ENCODE measurements at places on chromosomes 16 and 17.
A peak's percentile ranks its signal among the peaks of the same experiment; 100 is the strongest.

GRCh38 chr16:51107742-51108141 is 43.3 kb downstream of the SALL1 start:
- no peak for DNase-seq

- DNase-seq = no peak
These were observed 349.4 kb downstream of the SOX9 start for GRCh38 chr17:72470121-72470705.

GRCh38 chr16:56477096-56477878 is 25.9 kb downstream of the OGFOD1 start:
- peak; percentile 22 for DNase-seq

- no peak for DNase-seq
These were observed 99.3 kb downstream of the RAB11FIP4 start for GRCh38 chr17:31490671-31491375.

- no peak for DNase-seq
These were observed 47.2 kb downstream of the PDPK1 start for GRCh38 chr16:2584729-2585650.

DNA sequence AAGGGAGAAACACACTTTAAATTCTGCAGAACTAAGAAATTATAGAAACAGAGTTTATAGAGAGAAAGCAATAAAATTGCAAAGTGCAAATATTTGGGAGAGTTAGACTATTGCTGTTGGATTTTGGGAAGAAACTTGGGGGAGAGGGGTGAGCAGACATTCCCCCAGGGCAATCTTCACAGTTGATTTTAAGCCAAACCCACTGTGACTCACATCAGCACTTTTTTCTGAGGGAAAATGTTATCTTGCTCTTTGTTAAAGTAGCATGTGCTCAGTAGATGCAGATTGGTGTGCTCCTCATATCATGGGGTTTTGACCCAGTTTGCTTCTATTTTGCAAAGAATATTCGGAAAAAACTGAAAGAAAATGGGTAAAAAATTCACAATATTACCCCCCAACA is 367.6 kb downstream of the CDH11 start:
- DNase-seq = no peak

DNA sequence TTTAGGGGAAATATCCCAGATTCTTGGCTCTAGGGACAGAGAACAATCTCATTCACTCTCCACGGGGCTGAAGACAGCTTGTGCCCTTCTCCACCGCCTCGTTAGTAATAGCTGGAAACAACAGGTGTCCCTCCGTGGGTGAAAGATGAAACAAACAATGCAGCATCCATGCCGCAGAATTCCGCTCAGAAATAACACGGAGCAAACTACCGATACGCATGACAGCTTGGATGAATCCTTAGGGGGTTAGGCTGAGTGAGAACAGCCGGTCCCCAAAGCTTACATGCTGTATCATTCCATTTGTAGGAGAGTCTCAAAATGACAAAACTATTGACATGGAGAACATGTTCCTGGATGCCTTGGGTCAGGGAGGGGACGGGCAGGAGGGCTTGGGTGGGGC is 29.4 kb upstream of the CACNG1 start:
- no peak for DNase-seq

- no peak for DNase-seq
These were observed 406.3 kb downstream of the NPIPA8 start for GRCh38 chr16:17930280-17930679.

DNA sequence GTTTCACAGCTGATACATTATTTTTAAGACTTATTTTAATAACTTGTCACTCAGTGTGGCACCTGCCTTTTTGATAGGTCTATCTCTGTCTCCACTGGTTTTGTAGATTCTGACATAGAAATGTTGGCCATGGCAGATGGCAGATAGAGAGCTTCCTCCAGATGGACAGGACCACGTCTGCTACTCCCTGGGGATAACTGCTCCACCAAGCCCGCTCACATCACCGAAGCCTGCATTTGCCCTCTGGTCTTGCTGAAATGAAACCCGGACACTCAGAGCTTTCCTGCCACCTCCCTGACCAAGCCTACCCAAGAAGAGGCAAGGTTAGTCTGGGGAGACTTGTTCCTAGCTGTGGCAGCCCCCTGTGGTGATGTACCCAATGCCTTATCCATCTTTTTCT is 16.4 kb upstream of the HAP1 start:
- no peak for DNase-seq

DNA sequence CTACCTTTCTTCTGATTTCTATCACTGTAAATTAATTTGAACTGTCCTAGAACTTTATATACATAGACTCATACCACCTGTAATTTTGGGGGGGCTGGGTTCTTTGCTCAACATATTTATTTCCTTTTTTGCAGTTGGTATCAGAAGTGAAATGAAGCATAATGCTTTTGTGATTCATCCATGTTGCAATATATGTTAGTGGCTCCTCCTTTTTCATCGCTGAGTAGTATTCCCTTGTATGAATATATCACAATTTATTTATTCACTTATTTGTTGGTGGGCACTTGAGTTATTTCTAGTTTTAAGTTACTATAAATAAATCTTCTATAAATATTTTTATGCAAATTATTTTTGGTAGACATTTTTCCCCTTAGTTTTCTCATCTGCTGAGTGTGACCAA is 336.4 kb downstream of the HS3ST3B1 start:
- no peak for DNase-seq

- DNase-seq = peak; percentile 71
These were observed 58.5 kb upstream of the CREBBP start for GRCh38 chr16:3938843-3939624.

DNA sequence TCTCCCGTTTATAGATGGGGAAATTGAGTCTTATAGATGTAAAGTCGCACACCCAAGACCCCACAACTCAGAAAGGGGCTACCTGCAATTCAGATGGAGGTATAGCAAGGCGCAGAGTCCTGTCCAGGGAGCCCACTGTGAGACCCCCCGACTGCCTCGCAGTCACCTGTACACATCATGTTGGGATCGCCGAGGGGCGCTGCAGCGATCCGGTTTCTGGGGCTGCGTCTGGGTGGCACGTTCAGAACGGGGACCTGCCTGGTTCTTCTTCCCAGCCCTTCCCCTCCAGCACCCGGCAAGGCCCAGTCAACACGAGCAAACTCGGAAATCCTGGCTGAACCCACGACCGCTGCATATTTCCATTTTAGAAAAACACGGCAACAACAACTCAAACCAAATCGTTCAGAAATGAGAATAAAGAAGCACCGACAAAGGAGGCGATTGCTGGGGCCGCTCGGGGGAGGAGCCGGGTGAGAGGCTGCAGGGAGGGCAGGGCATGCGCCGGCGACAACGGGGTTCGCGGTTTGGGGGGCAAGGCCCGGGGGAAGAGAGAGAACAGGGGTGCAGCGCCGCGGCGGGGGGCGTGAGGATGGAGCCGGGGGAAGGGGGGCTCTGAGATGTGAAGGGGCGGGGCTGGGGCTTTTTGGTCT is 643 bp downstream of the HSDL1 start:
- DNase-seq = peak; percentile 60

GRCh38 chr16:102060-102855 is 24.2 kb downstream of the MPG start:
- DNase-seq = no peak

DNA sequence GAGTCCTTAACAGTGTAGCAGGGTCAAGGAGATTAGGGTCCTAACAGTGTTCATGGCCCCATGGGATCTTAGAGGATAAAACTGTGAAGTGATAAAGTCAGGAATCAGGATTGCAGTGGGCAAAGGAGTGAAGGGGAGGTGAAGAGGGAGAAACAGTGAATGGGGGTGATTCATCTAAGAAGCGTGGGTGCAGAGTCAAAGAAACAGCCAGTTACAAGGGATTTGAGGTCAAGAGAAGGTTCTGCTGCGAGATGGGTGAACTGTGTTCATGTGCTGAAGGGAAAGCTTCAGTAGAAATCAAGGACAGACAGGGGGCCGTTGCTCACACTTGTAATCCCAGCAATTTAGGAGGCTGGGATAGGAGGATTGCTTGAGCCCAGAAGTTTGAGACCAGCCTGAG is 5.9 kb downstream of the GTF3C1 start:
- no peak for DNase-seq

DNA sequence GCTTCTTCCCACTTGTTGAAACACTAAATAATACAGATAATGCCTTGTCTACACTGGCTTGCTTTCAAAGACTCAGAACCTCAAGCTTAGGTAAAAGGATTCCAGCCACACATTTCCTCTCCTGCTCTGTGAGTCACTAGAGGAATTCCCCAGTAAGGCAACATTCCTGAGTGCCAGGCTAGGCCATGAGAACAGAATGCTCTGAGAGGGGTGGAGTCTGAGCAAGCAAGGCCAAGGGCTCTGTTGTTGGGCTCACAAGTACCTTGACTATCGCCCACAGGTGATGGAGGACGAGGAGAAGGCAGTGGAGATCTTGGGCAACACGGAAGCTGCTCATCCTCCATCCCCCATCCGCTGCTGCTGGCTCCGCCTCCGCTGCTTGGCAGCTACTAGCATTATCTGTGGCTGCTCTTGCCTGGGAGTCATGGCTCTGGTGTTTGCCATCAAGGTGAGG is 6.7 kb upstream of the PHKG2 start:
- DNase-seq = no peak

GRCh38 chr17:7794075-7794663 is 39.8 kb upstream of the KDM6B start:
- DNase-seq = no peak

- DNase-seq = no peak
These were observed 24.6 kb downstream of the CTU2 start for GRCh38 chr16:88730632-88731607.

DNA sequence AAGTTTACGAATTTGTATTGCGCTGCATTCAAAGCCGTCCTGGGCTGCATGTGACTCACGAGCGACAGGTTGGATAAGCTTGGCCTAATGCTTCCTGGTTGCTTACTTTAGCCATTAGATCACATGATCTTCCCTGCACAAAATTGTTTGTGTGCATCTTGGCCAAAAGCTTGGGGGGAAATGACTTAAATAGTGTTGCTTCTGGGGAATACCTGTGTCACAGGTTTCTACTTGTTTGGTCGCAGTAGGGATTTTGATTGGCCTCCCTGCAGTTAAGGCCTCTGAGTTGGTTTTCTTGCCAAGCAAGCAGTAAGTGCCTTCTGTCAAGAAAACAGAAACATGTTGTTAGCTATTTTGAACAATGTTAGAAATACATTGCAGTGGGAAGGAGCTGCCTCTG is 39.6 kb upstream of the DUSP14 start:
- no peak for DNase-seq

- no peak for DNase-seq
These were observed 1.4 kb downstream of the CDH11 start for GRCh38 chr16:65120461-65120830.

DNA sequence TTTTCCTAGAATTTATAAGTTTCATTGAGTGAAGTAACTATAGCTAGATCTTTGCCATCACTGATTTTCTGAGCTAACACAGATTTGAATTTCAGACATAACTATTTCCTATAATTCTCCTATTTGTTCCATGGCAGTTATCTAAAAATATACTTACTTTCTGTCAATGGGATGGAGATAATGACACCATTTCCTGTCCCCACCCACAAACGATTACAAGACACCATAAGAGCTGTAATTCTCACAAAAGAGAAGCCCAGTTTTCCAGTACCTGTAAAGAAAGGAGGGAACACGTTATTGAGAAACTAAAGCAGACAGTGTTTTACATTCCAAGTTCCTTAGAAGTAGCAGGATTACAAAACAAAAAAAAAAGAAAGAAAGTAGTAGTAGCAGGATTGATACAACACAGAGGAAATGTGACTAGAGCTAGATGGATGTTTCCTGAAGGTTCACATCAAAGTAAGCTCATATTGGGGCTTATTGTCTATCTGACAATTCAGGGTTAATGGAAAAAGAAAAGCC is 110.9 kb upstream of the TOB1 start:
- DNase-seq = peak; percentile 48

DNA sequence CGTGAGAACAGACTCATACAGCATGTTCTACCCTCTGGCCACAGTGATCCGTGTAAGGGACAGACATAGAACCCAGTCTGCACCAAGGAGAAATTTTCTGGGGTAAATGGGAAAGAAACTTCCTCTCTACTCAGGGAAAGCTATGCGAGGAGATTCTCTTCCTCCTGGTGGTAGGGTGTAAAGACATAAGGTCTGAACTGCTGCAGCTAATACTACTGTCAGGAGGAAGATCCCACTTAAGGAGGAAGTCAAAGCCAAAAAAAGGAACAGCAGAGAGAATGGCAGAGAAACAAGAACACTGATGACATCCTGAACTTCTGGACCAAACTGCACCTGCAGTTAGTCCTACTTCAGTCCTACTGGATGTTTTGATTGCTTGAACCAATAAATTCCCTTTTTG is 7.1 kb upstream of the TM4SF5 start:
- peak; percentile 35 for DNase-seq

- no peak for DNase-seq
These were observed 6.6 kb downstream of the SLC22A31 start for GRCh38 chr16:89193576-89194293.

DNA sequence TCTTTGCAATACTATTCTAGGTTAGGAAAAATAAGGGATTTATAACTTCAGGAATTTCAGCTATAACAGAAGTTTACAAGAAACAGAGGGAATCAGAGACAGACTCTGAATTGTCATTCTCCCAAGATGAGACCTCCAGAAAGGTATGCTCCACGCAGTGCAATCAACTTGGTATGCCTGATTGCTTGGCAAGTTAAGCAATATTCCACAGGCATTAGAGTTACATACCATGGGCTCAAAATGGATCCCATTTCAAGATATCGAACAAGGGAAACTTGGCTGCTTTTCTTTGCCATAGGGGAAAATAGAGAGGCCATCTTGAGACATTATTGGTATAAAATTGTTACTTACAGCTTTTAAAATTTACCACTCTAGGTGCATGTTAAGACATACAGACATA is 615.6 kb upstream of the SOX9 start:
- no peak for DNase-seq

- DNase-seq = no peak
These were observed 18.2 kb downstream of the IL34 start for GRCh38 chr16:70664325-70665112.

GRCh38 chr17:33086041-33086440 is 94.4 kb downstream of the SPACA3 start:
- no peak for DNase-seq

GRCh38 chr17:2690165-2691068 is 21.1 kb downstream of the CLUH start:
- no peak for DNase-seq

- DNase-seq = peak; percentile 7
These were observed 10.9 kb upstream of the CCL8 start for GRCh38 chr17:34308371-34308770.

- no peak for DNase-seq
These were observed at the start of gene TNFRSF13B for GRCh38 chr17:16971458-16972338. TSS of gene TNFRSF13B (minus strand) at chr17:16972118. CDS start at chr17:16972075, 43 bp downstream.

DNA sequence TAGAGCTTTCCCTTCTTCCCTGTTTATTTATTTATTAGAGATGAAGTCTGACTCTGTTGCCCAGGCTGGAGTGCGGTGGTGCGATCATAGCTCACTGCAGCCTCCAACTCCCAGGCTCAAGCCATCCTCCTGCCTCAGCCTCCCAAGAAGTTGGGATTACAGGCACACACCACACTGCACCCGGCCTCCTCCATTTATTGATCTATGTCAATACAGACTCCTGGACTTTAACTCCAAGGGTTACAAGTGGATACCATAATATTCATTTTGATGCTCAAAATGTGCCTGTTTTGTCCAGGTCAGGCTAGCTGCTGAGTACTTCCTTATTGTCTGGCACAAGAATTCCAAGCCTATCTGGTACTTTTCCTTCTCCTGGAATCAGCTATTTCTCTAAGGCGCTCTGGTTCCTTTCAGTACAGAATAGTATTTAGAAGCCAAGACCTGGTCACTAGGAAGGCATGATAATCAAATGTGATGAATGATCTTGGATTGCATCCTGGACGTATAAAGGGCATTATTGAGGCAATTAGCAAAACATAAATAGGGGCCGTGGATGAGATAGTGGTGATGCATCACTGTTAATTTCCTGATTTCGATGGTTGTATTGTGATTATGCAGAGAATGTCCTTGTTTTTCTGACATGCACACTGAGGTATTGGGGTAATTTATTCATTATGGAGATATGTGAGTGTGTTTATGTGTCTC is 21.7 kb downstream of the IL4R start:
- DNase-seq = no peak

Data from hematopoietic multipotent progenitor cell treated with erythropoietin and hydrocortisone succinate and interleukin-3 and kit ligand, for 4 days (in vitro differentiated cells).